C1 segment of cervical spinal cord (tissue), 14 donors: ENCODE measurements at places on chromosomes 13 and 19.

- no peak for DNase-seq
Observed at GRCh38 chr19:23263870-23264590, 13.8 kb upstream of the ZNF724 start.

DNA sequence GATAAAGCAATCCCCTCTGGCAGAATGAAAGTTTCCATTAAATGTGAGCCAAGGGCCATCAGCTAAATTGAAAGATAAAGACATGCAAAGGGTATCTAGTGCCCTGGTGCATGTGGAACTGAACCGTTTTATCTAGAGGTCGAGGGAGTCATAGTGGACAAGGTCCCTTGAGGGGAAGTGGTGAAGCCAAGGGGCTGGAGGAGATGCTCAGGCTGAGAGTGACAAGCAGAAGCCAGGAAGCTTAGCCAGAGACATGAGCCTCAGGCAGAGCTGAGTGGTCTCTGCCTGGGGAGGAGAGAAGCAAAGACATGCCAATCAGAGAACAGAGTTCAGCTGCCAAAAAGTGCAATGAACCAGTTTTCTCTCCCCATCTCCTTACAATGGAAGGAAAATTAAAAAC lies 68.1 kb upstream of the SLC10A2 start:
- no peak for DNase-seq

DNA sequence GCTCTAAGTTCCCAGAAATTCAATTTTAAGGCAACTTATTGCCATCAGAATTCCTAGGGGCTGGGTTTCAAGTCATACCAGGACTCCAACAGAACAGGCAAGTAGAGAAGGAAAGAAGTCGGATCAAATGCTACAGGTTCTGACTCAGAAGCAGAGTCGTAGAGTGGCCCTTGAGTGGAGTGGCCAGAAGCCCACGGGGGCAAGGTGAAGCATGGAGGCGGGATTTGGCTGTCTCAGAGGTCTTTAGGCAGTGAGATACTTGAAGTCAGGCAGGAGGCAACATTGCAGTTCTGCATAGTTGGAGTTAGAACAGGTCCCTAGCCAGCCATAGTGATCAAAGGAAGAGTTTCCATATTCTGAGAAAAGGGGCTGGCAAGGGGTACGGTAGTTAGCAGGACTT lies 111.6 kb downstream of the NHLRC3 start:
- no peak for DNase-seq

- no peak for DNase-seq
Observed at GRCh38 chr13:31045286-31046081, 113.0 kb downstream of the TEX26 start.

DNA sequence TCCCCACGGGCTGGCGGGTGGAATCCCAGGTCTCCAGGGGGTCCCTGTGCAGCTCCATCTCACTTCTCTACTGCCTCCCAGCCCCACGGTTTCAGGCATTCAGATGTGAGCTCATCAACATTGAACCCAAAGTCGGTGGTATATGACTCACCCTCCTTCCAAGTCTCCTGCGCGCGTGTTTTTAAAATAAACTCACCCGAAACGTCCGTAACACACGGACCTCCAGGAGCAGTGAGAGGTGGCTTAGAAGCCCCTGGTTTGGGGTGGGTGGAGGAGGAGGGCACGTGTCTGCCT lies 14.0 kb upstream of the CRTC1 start:
- no peak for DNase-seq

DNA sequence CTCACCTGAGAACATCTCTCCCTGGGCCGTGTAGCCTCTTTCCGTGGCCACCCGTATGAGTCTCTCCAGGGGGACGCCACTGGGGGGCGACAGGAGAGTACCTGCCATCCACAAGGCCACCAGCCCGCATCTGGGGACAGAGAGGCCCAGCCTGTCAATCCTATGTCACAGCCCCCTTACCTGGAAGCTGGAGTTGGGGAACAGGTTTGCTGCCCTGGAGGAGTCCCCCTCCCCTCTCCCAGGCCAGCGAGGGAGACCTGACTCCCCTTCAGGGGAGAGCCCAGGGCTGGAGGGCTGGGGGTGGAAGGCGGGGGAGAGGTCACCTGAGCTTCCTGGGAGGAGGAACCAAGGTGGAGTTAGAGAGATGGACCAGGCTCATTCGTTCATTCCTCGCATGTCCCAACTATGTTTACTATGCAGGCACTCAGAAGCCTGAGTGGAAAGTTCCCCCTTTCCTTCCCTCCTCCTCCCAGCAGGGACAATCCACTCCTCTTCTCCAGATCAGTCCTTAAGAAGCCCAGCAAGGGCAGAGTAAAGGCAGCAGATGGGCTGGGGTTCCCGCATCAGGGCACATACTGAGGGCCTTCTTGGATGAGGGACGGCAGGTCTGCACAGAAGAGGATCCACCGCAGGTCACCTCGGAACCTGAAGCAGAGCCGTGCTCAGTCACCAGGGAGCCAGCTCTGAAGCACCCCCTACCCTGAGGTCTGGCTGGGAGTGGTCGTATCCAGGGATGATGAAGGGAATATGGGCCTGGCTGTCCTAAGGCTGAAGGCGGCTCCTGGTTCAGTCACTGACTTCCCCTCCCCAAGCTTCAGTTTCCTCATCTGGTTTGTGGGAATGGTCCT lies 5.5 kb downstream of the ACTMAP start:
- no peak for DNase-seq

DNA sequence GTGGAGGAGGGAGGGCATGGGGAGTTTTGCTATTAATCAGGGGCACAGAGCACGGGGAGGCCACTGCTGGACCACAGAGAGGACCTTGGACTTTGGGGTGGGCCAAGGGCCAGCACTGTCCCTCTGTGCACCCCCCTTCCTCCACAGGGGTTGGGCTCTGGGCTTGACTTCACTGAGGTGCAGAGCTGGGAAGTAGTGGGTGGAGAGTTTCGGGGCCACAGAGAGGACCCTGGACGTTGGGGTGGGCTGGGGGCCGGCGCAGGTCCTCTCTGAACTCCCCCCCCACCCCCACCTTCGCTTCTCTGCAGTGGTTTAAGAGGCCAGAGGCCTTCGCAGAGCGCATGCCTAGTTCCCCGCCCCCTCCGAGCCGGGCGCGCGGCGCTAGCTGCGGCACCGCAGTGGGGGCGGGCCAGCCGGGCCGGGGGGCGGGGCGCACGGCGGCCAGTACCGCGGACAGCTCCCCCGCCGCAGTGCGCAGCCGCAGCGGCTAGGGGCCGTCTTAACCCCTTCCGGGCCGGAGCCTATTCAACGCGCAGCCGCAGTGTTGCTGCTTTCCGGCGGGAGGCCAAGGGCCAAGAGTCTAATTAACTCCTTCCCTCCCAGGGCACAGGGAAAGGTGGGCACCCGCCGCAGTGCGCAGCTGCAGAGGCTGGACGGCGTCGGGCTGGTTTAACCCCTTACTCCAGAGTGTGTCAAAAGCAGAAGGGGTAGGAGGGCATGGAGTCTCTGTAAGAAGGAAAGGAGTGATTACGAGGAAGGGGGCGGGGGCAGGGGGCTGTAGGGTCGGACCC lies 3.7 kb downstream of the KCNC3 start:
- no peak for DNase-seq

DNA sequence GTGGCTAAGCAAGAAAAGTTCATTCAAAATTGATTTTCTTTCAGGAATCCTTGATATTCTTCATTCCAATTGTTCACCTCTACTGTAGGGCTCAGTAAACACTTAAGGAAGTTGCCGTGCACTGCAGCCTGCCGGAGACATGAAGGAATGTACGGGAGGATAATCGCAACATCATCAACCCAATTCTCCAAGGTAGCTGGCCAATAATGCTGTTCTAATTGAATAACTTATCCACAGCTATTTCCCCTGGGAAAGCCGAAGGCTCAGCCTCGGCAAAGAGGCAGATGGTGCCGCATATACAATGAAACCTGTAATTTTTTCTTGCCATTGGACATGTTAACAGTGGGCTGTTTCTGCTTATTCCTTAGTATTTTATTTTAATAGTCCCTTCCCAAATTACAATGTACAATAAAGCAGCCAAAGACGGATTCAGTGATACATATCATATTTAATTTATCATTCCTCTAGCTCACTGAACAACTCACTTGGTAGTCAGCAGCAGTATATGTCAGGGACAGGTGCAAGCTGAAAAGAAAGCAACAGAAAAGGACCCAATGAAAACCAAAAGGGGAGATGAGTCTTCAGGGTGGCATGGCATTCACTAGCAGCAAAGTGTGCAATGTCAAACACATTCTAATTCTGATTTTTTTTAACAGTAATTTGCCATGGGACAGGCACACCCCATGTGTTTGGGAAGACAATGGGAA lies 420.5 kb upstream of the KLF12 start:
- DNase-seq: no peak

DNA sequence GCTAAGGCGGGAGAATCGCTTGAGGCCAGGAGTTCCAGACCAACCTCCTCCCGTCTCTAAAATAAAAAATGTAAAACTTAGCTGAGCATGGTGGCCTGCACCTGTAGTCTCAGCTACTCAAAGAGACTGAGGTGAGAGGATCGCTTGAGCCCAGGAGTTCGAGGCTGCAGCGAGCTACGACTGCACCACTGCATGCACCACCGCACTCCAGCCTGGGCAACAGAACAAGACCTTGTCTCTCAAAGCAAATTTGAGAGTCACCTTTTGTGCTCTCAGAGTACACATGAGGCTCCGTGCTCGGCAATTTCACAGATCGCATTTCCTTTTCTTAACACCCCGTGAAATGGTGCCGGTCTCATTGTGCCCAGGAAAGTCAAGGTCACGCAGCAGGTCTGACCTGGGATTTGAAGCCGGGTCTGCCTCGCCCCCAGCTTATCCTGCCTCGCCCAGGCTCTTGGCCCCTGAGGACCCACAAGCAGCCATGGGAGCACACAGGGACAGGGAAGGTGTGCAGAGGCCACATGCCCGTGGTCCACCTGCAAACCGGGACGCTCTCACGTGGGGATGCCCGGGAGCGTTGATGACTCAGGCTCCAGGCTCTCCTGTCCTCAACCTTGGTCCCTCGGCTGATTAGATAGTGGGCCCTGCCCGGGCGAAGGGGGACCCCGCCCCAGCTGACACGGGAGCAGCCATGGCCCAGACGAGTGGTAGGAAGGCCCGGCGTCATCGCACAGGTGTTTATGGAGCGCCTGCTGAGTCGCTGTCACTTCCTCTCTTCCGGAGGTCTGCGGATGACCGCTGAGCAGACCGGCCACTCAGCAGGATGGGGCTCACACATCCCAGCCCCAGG lies 1.1 kb upstream of the SMIM24 start:
- DNase-seq: no peak

DNA sequence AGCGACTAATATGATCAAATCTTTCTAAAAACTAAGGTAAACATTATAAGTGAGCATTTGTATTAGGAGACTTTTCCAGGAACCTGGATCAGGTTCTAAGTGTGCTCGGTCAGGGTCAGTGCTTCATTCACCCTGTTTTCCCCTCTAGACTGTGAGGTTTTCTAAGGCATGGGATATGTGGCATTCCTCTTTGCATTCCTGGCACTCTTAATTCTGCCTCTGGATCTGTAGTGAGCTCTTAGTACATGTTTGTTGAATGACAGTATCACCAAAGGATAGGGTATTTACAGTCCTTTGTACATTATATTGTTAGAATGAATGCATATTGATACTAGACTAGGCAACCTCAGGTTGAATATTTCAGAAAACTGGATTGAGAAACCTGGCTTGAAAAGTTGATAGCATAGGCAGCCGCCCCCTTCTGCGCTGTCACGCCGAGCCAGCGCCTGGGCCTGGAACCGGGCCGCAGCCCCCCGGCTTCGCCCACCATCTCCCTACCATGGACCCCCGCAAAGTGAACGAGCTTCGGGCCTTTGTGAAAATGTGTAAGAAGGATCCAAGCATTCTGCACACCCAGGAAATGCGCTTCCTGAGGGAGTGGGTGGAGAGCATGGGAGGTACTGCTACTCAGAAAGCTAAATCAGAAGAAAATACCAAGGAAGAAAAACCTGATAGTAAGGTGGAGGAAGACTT lies 156.5 kb downstream of the KCNRG start:
- DNase-seq: no peak

- no peak for DNase-seq
Observed at GRCh38 chr13:52650731-52651130, 1.9 kb upstream of the SUGT1 start.

GRCh38 chr13:102799426-102800144 lies 666 bp downstream of the BIVM start:
- DNase-seq: no peak

DNA sequence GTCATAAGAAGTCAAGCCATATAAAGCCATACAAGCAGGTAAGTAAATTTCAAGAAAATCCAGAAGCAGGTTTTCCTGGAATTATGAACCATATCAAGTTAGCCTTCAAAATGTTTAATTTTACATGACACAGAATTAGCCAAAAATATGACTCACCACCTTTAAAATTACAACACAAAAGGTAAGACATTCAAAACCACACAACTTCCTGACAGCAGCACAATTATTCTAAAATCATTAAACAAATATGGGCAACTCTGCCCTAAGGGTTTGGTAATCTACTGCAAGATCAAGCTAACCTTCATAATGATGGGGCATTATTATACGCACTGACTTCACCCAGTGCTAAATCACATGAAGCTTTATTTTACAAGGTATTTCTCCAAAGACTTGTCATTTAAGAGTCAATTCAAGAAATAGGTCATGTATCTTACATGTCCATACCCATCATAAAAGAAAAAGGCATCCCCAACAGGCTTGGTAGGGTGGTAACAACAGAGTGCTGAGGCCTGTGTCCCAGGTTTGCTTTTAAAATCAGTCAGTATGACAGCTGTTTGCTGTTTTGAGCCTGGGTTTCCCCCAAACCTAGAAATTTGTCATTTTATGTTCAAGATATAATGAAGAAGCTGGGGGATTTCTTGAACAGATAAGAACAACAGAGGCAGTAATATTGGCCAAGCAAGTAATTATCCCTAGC lies 15.2 kb downstream of the RCBTB1 start:
- no peak for DNase-seq

- DNase-seq: no peak
Observed at GRCh38 chr19:6350688-6351087, 10.6 kb upstream of the CLPP start.

DNA sequence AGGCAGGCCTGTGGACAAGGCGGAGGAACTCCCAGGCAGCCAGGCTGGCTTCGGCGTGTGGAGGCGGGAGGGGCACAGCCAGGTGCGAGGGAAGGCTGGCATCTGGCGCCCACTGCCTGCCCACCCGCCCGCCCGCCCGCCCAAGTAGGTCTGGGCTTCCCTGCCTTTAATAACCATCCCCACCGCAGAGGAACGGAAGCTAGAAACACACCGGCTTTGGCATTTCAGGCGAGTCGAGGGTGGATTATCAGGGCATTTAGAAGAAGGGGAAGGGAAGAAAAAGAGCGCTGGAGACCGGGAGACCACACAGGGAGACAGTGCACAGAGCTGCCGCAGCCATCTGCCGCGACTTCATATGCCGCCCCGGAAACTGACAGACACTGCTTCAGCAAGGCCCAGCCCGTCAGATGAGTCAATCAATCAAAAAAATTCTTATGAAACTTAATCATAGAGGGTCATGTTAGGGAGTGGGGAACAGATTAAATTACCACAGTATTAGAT lies 199.7 kb downstream of the TSHZ3 start:
- DNase-seq: no peak

- no peak for DNase-seq
Observed at GRCh38 chr13:77136902-77137420, 110.0 kb upstream of the FBXL3 start.

GRCh38 chr13:102141625-102142472 lies 260.0 kb downstream of the FGF14 start:
- no peak for DNase-seq

- DNase-seq: no peak
Observed at GRCh38 chr13:40464337-40465014, 202.0 kb downstream of the FOXO1 start.
